PC-3 (cell line): ENCODE measurements at places on chromosomes 12 and 14.

DNA sequence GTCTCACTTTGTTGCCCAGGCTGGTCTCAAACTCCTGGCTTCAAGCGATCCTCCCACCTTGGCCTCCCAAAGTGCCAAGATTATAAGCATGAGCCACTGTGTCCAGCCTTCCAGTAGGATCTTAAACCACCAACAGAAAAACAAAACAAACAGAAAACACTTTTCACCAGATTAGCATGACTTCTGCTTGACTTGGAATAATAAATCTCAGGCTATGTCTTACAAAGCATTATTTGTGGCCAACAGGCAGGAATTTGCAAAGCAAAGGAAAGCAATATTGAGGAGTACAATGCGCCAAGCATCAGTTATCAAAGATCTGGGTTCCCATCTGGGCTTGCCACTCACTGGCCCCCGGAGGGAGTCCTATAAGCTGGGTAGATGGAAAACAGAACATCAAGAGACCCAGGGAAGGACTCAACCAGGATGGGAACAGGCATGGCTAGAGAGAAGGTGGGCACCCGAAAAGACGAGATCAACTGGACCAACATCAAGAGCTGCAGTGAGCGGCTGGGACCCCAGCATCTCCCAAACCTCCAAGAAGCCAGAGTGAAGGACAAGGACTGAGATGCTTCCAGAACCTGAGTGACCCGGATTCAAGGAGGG, 101.2 kb downstream of the TMEM30B start:
- DNase-seq: no peak

- no peak for DNase-seq
Measured at GRCh38 chr12:75305412-75306332, 24.5 kb downstream of the CAPS2 start.

- DNase-seq: no peak
Measured at GRCh38 chr12:6560501-6561205, 4.8 kb upstream of the IFFO1 start.

DNA sequence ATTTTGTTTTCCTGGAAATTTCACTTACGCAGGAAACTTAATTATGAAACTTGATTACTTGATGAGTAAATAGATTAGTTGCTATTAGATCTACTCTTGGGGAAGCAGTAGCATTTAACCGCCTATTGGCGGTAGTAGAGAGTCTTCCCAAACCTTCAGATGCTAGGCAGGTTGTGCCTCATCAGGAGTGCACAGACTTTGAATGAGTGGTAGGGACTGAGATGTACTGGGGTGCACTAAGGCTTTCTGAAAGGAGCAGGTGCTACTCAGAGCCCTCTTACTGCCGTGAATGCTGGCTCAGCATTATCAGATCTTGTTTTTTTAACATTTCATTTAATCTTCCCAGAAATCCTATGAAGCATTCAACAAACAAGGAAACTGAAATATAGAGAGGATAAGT, 7.7 kb downstream of the GATC start:
- peak; percentile 65 for DNase-seq

DNA sequence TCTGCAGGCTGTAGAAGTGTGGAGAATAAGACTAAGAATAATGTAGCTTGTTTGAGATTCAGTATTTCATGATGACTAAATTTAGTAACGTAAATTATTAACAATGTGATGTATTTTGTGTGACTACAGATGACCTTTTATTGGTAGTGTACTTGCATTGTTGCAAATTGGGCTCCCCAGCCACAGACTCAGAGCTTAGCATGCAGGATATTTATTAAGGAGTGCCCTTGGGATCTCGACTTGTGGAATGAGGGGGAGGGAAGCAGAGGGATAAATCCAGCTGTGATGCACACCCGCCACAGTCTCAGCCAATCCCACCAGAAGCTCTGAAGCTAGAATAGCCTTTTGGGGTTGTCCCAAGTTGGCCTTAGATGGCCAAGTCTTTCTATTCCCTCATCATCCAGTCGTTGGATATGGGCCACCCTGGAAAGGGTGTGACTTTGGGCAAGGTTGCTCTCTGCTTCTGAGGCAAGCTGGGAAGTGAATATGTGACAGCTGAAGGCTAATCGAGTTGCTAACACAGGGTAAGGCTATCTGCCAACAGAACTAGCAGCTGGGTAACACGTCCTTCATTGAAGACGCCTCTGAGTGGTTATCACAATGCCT, 42.1 kb upstream of the USP44 start:
- no peak for DNase-seq

DNA sequence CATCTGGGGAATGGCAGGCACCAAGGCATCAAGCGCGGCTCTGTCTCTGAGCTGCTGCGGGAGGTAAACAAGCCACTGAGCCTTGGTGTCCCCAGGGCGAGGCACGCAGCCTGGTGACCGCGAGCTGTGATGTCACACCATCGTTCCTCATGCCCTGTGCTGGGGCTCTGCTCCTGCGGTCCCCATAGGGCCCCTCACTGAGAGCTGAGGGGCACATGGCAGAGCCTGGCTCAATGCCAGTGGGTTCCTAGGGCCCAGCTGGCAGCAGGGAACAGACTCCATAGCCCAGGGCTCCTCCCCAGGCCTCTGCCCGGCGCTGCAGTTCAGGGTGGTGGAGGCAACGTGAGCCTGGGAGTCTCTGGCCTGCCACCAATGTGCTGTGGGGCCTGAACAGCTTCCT, 22.6 kb downstream of the CHGA start:
- DNase-seq: no peak

DNA sequence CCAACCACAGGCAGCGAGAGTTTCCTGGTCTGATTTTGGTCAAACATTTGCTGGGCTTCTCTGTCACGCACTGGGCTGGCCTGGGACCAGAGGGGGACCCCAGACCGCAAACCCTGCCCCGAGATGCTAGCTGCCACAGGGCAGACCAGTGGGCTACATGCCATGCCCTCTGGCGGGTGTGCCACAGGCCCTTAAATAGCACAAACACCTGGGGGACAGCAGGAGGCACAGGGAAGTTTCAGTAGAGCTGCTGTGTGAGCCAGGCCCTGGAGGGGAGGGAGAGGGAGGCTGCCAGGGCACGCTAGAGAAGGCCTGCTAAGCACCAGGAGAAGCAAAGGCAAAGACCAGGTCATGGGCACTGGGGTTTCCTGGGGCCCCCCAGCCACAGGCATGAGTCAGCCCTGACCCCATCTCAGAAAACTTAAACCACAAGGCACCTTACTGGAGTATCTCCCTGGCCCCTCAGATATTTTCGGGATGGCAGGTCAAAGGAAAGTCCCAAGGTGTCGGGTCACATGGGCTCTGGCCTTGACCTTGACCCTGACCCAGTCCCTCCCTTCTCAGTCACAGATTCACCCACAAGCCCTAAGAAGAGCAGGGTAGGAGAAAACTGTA, 29.2 kb downstream of the ITPK1 start:
- no peak for DNase-seq

DNA sequence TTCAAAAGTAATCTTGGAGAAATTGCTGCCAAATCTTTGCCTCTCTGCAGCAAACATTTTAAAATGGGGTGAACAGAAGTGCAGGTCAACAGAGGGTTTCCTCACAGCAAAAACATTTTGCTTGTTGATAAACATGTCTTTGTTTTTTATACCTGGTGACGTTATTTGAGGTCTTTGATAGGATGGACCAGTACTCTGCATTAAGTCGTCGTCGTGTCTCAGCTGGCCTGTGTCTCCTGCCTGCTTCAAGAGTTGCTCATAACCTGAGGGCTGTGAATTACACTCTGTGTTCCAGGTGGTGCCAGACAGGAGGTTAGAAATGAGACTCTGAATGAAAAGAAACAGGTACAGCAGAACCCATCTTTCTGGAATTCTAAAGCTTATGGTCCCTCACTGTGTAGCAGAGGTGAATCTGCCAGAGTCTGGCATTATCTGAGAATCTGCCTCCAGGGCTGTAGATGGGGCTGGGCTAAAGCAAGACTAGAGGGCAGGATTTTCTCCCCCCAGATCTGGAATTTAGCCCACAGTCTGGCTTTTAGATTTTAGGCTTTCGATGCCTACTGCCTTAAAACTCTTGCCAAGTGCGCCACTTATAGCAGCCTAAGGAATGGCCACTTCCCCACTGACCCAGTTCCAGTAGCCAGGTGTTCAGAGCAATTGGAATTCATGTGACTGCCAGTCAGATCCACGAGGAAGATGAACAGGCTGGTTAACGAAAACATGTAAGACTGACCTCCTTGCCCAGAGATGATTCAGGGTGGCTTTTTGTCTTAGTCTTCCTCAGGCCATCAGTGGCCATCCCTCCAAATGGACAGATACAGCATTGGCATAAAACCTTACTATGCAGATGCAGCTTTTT, 161.2 kb downstream of the PRKCH start:
- no peak for DNase-seq

GRCh38 chr12:123094349-123095077, 56.4 kb downstream of the PITPNM2 start:
- peak; percentile 96 for DNase-seq

- DNase-seq: no peak
Measured at GRCh38 chr12:95980437-95980836, 15.7 kb downstream of the HAL start.

GRCh38 chr12:98939350-98939749, 294.3 kb downstream of the APAF1 start:
- peak; percentile 42 for DNase-seq

DNA sequence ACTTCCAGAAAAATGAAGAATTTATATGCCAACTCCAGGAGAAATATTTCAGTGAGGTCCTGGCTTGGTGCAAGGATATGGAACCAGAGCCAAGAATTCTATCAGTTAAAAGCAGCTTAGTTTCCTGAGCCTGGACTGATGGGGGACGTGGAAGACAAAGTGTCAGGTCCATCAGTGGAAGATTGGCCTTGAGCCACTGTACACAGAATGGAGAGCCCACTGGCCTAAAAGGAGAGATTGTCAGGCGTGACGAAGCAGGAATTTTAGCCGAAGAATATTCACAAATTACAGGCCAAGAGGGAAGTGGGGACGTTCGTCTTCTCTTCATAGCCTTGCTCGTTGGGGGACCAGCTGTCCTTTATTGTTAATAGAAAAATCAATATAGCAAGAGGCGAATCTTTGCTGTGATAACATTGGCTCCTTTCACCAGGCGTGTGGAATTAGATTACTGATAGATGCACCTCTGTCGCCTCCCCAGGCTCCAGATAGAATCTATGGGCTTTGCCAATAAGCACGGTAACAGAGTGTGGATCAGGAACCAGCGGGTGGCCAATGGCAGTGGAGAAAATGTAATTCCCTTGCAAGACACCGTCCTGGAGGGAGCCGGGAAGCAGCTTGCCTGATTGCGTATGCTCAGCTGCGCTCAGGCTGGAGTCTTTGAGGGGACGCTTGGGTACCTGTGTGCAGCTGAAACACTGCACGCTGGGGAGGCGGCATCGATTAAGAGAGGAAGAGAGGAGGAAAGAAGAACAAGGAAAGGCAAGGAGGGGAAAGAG, 56.4 kb downstream of the TMEM132C start:
- no peak for DNase-seq

GRCh38 chr12:130017591-130018449, 114.0 kb upstream of the TMEM132D start:
- DNase-seq: no peak

GRCh38 chr12:65362234-65363031, 84.0 kb downstream of the MSRB3 start:
- no peak for DNase-seq

DNA sequence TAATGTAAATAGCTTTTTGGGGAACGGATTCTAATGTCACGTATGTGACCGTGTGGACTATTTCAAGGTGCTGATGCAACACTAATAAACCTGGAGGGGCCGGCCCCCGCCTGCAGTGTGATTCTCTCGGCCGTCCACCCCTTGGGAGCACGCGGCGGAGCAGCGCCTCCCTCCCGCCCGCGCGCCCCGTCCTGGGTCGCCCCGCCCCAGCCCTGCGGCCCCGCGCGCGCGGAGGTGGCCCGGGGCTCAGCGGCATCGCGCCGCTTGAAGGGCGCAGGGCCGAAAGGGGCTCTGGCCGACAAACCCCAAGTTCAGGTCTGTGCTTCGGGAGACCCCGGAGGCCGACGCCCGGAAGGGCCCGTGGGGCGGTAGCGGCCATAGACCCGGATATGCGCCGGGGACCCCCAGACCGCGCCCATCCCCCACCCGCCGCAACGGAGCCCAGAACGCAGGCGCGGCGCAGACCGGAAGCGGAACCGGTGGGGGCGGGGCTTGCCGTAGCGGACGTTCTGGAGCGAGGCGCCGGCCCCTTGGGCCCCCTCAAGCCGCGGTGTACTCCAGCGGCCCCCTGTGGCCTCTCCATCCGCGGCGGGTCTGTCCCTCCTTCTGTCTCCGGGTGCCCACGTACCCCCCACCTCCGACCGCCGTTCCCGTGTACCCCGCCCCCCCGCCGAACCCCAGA, at the start of gene TEX22:
Gene TEX22, plus strand, starts transcription at position 495 of the 682 bp plus-strand sequence. CDS start 803 bp downstream, outside the sequence.
- peak; percentile 75 for DNase-seq

DNA sequence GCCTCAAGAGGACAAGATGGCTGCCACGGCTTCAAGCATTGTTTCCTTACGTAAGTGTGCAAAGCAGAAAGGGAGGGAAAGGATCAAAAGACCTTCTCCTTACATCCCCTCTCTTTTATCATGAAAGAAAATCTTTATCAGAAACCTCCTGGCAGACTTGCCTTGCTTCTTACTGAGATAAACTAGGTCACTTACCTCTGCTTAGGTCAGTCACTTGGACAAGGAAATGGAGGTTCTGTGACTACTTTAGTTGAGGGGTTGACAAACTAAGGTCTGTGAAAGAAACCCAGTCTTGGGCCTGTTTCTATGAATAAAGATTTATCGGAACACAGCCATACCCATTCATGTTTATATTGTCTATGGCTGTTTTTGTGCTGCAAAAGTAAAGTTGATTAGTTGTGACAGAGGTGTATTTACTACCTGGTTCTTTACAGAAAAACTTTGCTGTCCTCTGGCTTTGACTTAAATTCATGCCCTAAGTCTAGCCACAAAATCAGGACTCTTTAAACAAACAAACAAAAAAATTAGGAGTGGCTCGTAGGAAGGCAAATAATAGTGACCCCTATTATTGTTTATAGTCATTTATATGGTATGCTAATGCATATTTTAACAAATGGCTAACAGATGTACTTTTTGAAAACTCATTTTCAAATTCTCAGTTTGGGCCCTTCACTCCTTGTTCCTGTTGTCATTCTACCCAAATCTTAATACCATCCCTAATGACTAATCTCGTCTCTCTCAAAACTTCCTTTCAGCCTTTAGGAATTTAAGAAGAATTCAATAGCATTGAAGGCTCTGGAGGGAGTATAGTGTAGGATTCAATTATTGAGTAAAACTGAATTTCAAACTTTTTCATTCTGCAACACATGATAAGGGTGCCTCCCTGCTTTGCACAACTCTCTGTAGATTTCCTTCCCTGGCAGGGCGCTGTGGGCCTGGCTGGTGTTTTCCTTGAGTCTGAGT, 42.0 kb upstream of the ATP2B1 start:
- DNase-seq: peak; percentile 90
